ENCODE measurements at places on chromosomes 5 and 9. TPM values are rescaled to one million over a fixed set of nuclear protein-coding genes. Genes with fewer than 3 reads are reported as not detected.

GRCh38 chr5:124847907-124848306 is 101.5 kb upstream of the ZNF608 start:
- no peak for DNase-seq

DNA sequence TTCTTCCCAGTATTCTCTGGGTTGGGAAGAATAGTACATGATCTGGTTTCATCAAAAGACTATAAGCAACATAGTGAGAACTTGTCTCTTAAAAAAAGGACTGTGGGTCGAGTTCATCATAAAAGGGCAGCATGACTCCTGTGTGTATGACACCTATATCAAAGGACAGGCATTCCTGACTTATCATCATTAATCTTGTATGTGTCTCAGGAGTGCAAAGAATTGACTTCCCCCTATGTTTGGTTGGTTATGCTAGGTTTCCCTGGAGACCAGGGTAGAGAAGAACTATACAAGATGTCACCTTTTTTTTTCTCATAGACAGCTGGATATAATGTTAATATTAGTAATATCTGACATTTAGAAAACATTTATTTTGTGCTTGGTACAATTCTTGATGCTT is 173.1 kb upstream of the ANKRD55 start:
- no peak for DNase-seq

Gene ITGA2
- 7.1 TPM for total RNA-seq

Gene IFNA10
- not detected for total RNA-seq

Gene TMEM203
- 43.2 TPM for total RNA-seq

Measured in GM23338 (cell line).